Activated T-cell treated with anti-CD3 and anti-CD28 coated beads for 4 hours (primary cell): ENCODE measurements at places on chromosomes 2 and 18.

- no peak for DNase-seq
Measured at GRCh38 chr2:98457045-98457696, 12.5 kb downstream of the INPP4A start.

GRCh38 chr18:23595591-23595990 lies 9.3 kb upstream of the NPC1 start:
- no peak for DNase-seq

DNA sequence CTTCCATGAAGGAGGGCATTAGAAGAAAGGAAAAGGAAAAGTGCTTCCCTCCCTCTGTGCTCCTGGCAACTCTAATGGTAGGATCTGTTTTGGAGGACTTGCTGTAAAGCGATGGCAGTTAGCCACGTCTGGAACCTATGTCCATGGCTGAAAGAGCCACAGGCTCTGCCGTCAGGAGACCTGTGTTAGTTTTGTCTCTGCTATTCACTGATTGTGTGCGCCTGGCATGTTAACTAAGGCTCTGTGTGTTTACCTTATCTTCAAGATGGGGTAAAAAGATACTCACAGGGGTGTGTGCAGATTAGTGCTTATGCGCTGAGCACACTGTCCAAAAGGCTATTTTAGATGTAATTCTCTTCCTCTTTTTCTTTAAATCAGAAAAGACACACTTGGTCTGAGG lies 109.8 kb upstream of the LTBP1 start:
- no peak for DNase-seq

GRCh38 chr2:165055082-165055851 lies 99.9 kb upstream of the SLC38A11 start:
- no peak for DNase-seq

DNA sequence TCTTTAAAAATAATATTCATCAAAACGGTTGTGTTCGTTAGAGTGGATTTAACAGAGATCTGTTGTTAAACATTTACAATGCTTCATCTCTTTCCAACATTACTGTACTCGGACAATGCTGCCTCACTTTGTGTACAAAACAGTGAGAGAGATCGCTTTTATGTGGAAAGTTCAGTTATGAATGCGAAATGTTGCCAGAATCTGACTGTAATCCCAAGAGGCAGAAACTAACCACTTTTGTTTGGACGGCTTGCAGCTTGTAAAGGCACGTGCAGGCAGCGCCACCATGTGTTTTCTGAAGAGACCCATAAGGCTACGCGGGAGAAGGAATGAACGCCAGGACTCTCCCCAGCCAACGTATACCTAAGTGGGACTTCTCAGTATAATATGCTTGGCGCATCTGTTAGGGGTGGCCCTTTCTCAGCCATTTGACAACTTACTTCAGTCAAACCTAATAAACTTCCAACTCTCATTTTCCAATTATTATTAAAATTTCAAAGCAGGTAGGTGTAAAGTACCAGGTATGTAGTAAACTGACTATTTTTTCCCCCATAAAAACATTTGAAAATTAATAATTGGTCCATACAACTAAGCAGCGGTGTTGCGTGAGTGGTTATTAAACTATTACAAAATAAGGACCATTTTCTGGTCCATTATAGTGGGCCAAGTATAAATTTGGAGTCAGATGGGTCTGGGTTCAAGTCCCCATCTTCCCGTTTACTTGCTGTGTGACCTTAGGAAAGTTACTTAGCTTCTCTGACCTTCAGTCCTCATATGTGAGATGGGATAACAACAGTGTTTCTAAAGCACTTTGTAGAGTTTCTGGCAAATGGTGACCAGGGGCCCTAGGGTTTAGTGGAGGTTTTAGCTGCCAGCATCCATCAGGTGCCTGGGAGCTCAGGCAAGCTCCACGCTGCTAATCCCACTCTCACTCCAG lies 5.6 kb upstream of the NAPG start:
- DNase-seq, result peak; percentile 36

- DNase-seq, result no peak
Measured at GRCh38 chr2:218885981-218886947, 5.6 kb downstream of the WNT10A start.

DNA sequence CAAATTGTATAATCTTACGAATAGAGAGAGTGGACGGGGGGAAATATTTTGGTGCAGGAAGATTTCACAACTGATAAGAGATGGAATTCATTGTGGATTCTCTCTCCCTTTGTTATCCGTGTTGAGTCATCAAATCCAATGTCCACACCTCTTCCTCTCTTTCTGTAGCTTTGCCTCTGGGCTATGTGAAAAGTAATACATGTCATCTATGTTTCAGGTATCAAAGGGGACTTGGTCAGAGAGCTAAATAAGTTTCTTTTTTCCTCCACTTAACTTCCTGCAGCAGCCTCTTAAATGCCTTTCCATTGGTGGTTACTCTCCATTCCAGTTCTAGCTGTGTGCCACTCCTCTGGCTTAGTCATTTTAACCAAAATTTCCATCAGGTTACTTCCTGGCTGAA lies 169.3 kb upstream of the NXPH2 start:
- no peak for DNase-seq

- no peak for DNase-seq
Measured at GRCh38 chr2:96273763-96274162, 7.7 kb downstream of the CIAO1 start.

- no peak for DNase-seq
Measured at GRCh38 chr18:11487390-11487789, 122.0 kb upstream of the SLC35G4 start.

DNA sequence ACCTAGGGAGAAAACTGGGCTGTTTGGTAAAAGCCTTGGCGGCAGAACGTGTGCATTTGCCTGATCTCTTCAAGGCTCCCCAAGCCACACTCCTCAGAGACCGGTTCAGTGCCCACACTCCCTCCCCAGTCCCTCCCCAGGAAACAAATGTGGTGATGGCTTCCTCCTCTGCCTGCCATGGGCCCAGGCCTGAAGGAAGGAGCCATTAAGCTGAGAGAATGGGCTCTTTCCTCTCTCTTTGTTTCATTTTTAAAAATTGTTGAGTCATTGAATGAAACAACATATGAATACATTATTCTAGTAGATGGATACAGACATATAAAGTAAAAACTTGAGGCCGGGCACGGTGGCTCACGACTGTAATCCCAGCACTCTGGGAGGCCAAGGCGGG lies 50.6 kb upstream of the YWHAQ start:
- DNase-seq, result no peak

DNA sequence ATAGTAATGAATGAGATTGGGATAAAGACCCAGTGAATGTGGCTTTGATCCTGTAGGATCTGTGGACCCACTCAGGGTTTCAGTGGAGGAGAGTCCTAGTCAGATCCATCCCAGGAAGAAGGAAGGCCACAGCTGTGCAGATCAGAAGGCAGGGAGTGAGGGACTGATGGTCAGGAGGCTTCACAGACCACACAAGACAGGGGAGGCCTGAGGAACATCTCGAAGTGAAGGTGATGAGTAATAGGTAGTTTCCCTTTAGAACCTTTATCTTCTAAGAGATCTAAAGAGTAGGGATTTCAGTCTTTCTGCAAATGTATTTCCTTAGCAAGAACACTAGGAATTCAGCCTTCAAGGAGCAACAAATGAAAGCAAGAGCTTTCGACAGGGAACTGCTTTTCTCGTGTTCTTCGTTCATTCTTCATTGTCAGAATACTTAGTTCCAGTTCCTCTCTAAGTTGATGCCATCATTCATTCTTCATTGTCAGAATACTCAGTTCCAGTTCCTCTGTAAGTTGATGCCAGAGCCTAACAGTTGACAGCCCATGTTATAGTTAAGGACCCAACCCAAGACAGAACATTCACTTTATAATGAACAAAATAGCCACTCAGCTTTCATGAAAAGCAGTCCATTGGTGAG lies 150.2 kb upstream of the EPAS1 start:
- DNase-seq, result no peak

- no peak for DNase-seq
Measured at GRCh38 chr2:209988010-209988409, 14.4 kb upstream of the RPE start.

GRCh38 chr2:23380562-23381065 lies 4.4 kb upstream of the KLHL29 start:
- peak; percentile 27 for DNase-seq

DNA sequence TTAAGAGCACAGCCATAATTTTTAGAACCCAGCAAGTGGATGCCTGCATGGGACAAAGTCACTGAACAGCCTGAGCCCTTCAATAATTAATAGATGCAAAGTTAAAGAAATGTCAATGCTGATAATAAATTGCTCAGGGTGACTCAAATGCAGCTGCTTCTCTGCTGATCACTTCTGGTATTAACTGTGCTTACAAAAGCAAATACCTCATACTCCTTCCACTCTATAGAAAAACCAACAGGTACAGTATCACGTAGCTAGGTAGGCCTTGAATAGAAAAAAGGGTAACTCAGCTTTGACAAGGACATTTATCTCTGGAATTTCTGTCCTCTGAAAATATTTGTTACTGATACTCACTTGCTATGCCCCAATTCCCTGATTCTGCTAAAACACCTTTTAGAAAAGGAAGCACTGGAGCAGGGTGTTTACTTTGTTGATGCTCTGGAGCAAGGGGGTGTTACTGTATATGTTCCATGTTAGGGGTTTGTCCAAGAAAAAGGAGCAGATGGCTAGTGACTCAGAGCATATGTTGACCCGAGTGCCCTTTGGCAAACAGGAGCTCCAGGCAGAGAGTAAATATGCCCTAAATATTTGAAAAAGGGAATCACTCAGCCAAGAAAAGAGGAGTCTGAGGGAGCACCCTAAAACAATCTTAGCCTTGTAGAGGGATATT lies 59.1 kb upstream of the RTN4 start:
- DNase-seq, result no peak

DNA sequence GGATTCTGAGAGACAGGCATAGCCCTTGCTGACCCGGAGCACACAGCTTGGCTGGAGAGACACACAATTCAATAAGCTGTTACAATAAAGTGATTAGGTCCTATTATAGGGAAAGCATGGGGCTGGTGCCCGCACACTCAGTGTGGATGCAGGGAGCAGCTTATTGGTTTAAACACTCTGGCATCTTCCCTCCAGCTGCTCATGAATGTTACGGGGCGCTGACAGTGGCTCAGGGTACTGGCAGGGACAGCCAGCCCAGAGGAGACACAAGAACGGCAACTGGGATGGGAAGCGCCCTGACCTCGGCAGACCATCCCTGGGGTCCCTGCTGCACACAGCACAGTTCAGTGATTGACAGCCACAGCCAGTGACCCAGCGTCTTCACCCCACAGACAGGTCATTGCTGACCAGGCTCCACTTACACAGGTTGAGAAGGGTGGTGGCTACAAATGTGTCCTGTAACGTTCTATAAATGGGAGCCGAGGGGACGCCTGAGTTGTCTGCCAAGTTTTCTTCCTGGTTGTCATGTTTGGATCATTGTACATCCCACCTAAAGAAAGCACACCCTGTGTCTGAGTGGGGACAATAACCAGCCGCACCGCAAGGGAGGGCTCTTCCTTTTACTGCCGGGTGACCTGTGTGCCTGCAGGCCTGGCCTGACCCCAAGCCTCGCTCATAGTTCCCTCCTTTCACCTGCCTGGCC lies 60.3 kb downstream of the SH3BP4 start:
- DNase-seq, result no peak

DNA sequence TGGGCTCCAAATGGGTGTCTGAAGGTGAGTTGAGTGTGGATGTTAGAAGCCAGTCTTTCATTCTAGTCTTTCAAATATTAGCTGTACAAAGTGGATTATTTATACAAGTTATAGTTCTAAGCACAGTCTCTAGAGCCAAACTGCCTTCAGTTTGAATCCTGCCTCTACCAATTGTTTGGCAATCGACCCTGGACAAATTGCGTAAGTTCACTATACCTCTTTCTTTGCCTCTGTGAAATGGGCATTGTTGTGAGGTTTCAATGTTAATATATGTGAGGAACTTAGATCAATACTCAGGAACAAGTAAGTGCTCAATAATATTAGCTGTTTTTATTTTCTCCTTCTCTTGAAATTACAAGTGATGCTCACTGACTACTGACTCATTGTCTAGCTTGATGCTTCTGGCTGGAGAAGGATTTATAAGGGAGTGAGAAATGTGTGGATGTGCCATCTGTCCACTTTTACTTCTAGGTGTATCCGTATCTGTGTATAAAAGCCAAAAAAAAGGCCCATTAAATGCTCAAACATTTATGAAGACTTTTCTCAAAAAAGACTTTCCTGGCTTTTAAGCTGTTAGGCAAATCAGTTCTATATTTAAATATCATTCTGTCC lies 48.1 kb upstream of the RAPH1 start:
- DNase-seq, result no peak

- DNase-seq, result no peak
Measured at GRCh38 chr2:44676379-44676778, 265.1 kb upstream of the SIX3 start.

GRCh38 chr2:26432363-26432762 lies 30.6 kb downstream of the DRC1 start:
- DNase-seq, result no peak

GRCh38 chr2:9392898-9393765 lies 30.2 kb downstream of the ITGB1BP1 start:
- no peak for DNase-seq

GRCh38 chr2:161994761-161995520 lies 79.1 kb downstream of the DPP4 start:
- DNase-seq, result no peak

- no peak for DNase-seq
Measured at GRCh38 chr2:48227617-48228344, 302.2 kb upstream of the STON1 start.

- DNase-seq, result no peak
Measured at GRCh38 chr2:126748929-126749518, 93.1 kb downstream of the GYPC start.

DNA sequence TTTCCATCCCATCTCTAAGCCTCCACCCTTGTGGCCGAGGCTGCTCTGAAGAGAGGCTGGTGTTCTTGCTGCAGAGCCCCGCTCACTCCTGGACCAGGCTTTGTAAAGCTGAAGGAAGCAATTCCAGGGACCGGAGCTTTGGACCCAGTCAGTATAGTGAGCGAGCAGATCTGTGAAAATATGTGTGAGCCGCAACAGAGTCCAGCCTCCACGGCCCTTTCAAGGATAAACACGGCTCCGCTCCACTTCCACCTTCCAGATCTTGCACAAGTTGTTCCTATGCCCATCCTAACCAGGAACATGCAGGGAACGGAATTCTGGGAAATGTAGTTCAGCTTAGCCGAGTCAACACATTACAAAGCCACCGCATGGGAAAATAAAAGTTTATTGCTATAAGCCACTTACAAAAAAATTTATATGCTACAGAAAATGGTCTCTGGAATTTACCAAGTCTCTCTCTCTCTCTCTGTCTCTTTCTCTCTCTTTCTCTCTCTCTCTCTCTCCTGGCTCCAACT lies 151.7 kb upstream of the ZNF521 start:
- DNase-seq, result no peak

- DNase-seq, result no peak
Measured at GRCh38 chr2:220215785-220216184, 588.4 kb downstream of the SLC4A3 start.

DNA sequence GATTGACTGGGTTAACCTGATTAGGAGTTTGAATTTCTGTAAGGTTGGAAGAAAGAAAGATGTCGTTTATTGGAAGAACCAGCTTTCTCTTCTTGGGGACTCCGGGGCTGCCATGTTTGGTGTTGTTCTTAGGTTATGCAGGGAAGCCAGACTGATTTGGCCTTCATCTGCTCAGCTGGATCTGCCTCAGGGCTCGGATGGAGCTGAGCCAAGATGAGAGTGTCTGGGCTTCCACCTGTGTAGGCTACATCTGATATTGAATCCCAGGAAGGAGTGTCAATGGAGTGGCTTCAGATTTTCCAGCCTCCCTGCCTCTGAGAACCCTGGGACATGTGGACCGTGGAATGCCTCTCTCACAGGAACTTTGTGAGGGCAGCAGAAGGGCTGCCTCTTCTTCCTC lies 126.1 kb downstream of the WDSUB1 start:
- no peak for DNase-seq

GRCh38 chr2:188378371-188378950 lies 86.8 kb downstream of the GULP1 start:
- DNase-seq, result no peak
